Upper lobe of right lung (tissue), 1 donor: ENCODE measurements at places on chromosomes 3 and 15.
A peak's percentile ranks its signal among the peaks of the same experiment; 100 is the strongest.

GRCh38 chr3:23760871-23761373, 44.8 kb upstream of the UBE2E1 start:
- no peak for DNase-seq

- DNase-seq = no peak
Measured at GRCh38 chr15:64856429-64857145, 14.9 kb downstream of the PLEKHO2 start.

DNA sequence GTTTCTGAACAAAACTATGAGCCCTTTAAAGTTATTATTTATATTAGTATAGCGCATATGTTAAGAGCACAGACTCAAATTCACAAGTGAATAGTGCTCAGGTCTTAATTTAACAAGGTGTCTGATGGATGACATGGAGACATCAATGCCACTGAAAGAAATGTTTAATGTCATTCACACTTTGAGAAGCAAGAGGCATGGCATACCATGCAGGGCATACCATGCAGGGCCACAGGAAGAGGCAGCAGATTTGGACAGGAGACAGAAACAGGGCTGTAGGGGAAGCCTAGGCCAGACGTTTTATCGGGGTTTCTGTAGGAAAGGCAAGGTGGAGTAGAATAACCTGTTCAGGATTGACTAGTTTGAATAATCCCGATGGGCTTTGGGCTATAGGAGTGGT, 150.2 kb upstream of the KCNH8 start:
- no peak for DNase-seq

- DNase-seq = no peak
Measured at GRCh38 chr3:157157836-157158235, 2.1 kb downstream of the CCNL1 start.

- no peak for DNase-seq
Measured at GRCh38 chr3:17573396-17573795, 169.0 kb downstream of the TBC1D5 start.

GRCh38 chr15:95296643-95297042, 1033.9 kb upstream of the NR2F2 start:
- no peak for DNase-seq

DNA sequence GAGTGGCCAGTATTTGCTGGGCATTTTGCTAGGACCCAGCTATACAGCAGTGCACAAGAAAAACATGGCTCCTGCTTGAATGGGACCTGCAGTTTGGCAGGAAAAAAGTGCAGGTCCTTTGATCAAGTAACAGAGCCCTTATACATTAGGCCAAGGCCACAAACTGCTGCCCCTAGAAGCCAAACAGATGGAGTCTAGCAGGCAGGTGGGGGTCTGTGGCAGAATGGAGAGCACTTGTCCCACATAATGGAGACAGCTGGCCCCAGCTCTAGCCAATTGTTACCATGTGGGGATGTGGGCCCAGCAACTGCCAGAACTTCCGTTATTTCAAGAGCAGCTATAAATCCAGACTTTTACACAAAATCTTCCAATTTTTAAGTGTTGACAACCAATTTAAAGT, 79.3 kb downstream of the SHQ1 start:
- no peak for DNase-seq

- no peak for DNase-seq
Measured at GRCh38 chr3:85594676-85595075, 635.9 kb downstream of the CADM2 start.

- no peak for DNase-seq
Measured at GRCh38 chr3:157789162-157789561, 285.9 kb upstream of the VEPH1 start.

DNA sequence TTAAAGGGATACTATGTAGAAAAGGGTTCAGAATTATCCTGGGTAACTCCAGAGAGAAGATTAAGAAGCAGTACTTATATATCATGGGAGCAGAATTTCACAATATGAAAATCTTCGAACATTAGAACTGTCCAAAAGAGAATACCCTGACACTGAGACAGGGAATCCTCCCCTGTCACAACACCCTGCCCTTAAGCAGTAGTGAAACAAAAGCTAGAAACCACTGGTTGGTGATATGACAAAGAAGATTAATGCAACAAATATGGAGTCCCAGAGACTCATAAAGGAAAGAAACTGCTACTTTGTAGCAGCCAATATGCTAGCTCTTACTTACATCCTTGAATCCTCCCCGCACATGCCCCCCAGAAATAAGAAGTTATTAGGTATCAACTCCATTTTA, 18.5 kb downstream of the MIX23 start:
- DNase-seq = no peak

DNA sequence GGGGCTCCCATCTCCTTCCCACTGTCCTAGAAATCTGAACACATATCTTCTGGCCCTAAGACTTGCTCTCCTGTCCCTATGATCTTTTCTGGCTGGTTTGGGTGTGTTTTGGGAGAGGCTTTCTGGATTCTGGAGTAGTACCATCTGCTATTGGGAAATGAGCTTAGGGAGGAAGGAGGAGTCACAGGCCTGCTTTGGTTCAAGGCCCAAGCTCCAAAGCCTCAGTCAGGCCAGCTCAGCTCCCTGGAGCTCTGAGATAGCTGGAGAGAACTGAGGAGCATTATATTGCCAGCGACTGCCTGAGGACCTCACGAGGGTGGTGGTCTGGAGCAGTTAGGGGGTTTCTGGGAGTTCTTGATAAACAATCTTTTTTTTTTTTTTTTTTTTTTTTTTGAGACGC, 18.7 kb downstream of the RASGRF1 start:
- DNase-seq = no peak

GRCh38 chr3:118208642-118209041, 826.0 kb downstream of the IGSF11 start:
- DNase-seq = no peak

- no peak for DNase-seq
Measured at GRCh38 chr15:83947156-83947555, 288.4 kb upstream of the GOLGA6L4 start.

DNA sequence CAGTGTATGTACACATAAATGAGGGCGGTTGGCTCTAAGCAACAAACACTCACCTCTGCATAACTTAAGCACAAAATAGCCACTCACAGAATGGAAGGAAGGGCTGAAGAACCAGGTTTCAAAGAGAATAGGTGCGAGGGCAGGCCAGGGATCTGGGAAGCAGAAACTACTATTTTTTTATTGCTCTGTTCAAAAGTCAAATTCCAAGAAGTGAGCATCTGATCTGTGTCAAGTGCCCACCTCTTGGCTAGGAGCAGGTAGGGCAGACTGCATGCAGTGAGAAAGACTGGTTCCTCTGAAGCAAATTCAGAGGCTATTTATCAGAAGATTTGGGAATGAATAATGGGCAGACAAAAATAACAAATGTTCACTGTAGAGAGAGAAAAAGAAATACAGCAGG, 336.4 kb upstream of the CTNNB1 start:
- no peak for DNase-seq

GRCh38 chr3:149316437-149316836, 17.0 kb downstream of the TM4SF18 start:
- no peak for DNase-seq

GRCh38 chr3:137906985-137907649, 102.8 kb upstream of the CLDN18 start:
- peak; percentile 32 for DNase-seq

DNA sequence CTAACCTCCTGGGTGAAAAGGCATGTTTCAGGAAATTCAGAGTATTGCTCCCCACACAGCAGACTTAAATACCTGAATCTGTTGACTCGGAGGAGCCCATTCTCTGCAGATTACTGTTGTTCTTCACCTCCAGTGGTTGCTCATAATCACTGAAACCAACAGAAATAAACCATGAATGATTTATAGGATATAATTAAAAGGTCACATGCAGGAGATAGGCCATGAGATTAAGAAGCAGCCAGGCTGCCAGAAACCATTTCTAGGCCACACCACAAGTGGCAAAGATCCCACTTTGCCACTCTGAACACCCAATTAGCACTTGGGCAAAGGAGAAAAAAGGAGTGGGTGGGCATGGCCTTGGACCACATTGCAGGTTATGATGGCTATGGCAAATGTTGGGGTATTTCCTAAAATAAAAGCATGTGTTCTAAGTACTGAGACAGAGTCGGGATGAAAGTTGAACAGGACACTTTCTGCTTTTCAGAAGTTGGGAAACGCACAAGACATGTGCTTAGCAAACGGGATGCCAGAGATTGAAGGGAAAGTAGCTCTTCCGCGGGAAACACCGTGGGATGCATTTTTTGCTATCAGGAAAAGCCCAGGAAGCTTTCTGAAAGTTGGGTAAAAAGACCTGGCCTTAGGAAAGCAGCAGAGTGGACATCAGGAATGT, 1.5 kb downstream of the CDC25A start:
- no peak for DNase-seq

DNA sequence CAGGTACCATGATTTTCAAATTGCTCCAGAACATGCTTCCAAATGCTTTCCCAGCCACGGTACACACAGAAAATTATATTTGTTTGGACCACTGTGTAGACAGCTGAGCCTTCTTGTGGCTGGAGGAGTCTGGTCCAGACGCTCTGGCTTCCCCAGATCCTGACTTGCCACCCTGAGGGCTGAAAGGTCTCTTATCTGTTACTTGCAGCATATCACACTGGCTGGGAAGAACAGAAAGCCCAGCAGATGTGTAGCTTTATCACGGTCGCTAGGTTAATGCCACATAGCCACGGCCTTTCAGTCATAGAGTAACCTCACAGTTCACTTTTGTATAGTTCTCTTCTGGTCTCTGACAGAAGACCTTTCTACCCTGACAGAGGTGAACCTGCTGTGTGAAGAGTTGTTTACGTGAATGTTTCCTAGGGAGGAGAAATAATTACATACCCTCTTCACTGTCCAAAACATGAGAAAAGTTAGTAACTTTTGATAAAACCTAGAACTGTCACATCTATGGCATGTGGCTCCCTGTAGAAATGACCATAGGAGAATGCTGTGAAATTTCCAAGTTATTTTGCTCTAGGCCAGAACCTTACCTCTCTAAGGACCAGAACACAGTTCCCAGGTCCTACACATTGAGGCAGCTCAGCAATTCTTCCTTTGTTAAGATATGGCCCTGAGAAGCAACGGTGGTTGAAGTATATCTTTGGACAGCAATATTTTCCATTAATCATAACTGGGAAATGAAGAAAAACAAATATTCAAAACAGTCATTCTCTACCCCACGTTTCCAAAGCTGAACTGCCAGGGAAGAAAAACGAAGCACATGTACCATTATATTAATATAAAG, 15.8 kb upstream of the STIMATE start:
- DNase-seq = no peak

DNA sequence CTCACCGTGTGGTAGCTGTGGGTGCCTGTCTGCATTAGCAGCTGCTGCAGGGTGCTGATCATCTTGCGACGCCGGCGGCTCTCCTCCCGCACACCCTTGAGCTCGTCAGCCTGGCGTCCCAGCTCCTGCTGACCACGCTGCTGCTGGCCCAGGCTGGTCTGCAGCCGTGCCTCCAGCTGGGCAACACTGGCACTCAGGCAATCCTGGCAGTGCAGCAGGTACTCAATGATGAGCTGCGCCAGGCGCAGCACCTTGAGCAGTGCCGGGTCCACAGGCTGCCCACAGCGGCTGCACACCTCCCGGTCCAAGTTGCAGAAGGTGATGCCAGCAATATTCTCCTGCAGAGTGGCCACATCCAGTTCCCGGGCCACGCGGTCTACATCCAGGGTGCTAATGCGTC, 11.9 kb downstream of the DZIP1L start:
- no peak for DNase-seq

DNA sequence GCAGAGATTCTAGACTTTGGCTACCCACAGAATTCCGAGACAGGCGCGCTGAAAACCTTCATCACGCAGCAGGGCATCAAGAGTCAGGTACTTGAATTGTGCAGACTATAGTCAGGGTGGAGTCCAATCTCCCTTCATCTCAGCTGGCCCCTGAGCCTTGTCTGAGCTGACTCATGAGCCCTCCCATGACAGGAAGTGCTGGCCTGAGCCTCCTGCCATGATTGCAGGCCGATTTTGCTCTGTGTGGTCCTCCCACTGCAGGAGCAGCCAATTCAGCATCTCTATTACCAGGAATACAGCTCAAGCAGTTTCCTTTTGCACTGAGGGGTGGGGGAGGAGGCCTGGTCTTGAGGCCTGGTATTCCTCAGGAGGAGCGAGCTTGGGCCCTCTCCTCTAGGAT, 5.5 kb downstream of the AP2M1 start:
- DNase-seq = no peak

- DNase-seq = no peak
Measured at GRCh38 chr3:173257797-173258196, 116.8 kb upstream of the SPATA16 start.
